Upper lobe of left lung (tissue), 6 donors: ENCODE measurements at places on chromosomes 5 and 9.
A peak's percentile ranks its signal among the peaks of the same experiment; 100 is the strongest.

GRCh38 chr5:80061547-80061946, 26.4 kb downstream of the THBS4 start:
- no peak for DNase-seq

- no peak for DNase-seq
These were observed 501.6 kb downstream of the CAAP1 start for GRCh38 chr9:26391036-26391435.

DNA sequence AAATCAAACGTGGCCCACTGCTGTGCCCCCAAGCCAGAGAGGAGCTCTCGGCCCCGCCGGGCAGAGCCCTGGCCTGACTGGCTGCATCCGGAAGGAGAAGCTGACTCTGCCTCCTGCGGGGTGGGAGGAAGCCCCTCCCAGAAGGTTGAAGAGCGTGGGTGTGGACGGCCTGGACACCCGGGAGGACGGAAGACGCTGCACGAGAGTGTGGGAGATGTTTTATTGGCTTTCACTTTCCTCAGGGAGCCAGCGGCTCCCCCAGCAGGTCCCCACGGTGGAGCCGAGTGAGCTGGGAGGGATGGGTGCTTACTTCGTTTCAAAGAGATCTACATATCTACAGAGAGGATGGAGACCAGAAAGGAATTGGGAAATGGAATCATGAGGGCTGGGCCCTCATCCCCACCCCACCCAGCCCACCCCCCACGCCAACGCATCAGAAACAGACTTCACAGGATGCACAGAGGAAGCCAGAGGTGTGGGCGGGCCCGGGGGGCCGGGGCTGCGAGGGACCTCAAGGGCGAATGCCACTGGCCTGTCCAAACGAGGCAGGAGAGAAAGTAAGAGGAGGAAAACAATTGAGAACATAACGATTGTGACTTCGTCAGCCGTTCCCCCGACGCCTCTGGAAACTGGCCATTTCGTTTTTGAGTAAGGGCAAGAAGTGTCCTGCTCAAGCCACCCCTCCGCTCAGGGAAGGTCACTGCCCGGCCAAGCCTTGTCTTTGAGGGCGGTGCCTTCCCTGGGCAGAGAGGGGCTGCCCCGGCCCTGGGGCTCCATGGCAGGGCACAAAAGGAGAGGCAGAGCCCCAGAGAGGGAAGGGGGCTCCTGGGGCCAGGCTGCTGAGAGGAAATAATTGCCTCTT, 32.1 kb downstream of the FAM163B start:
- peak; percentile 78 for DNase-seq

DNA sequence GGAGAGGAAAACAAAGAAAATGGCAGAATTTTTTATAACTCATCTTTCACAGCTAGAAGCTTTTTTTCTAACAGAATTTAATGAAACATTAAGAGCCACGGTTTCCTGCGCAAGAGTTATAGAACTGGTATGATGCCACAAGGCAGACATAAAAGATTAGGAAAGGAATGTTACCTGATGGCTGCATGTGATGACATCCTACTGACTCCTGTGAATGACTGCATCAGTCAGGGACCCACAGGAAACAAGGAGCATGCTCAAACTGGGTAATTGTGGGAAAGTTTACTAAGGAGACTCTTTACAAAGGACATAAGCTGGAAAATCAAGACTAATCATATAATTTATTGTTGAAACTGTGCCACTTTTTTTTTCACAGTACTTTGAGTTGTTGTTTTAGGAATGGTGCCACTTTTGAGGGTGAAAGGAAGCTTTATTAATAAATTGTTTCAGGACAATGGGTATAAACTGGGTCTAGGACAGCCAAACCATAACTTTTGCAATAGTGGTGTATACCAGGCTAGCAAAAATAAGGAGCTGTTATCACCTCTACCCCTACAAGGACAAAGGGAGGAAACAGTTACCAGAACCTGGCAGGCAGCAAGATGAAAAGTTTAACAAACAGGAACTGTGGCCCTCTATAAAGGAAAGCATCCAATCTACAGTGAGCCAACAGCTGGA, 5.1 kb upstream of the TSLP start:
- no peak for DNase-seq

DNA sequence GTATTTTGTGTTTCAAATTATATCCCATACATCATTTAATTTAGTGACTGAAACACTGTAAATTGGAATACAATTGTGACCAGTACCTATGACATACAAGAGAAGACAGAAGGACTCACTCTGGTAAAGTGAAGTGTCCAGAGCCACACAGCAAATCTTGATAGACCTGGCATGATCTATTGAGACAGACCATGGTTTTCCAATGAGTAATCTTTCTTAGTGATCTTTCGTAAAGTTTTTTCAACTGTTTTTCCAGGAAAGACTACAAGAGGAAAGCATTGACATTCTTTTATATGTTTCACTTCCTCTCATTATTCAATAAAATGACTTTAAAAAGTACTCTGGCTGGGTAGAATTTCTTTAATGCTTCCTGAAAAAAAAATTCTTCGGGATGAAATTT, 43.3 kb upstream of the ALDH1A1 start:
- no peak for DNase-seq

DNA sequence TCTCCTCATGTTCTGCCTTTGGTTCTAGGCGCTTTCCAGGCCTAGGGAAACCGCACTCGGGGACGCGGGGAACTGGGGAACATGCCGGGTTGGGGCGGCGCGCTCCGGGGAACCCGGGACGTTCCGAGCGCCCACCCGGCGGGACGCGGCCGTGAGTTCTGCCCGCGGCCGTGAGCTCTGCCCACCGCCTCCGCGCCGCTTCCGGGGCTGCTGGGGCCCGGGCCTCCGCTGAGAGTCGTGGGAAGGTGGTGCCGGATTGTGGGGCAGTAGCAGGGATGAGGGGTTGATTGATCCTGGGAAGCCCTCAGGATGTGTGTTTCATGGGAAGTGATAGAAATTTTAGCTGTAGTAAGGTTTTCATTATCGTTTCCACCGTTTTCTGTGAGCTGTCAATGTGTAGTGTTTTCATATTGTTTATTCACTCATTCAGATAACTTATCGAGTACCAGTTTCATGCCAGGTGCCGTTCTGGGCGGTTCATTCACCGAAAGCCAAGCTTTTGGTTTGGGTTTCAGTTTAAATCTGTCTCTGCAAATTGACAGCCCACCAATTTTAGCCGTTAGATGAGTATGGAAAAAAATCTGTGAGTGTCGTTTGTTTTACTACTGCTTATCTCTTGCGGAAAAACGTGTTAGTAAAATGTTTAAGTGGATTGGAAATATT, 657 bp downstream of the MTRR start:
- DNase-seq, result no peak

- DNase-seq, result no peak
These were observed 639.7 kb downstream of the CCDC171 start for GRCh38 chr9:16192403-16193017.

- no peak for DNase-seq
These were observed 117.1 kb downstream of the LHX2 start for GRCh38 chr9:124128568-124129166.

DNA sequence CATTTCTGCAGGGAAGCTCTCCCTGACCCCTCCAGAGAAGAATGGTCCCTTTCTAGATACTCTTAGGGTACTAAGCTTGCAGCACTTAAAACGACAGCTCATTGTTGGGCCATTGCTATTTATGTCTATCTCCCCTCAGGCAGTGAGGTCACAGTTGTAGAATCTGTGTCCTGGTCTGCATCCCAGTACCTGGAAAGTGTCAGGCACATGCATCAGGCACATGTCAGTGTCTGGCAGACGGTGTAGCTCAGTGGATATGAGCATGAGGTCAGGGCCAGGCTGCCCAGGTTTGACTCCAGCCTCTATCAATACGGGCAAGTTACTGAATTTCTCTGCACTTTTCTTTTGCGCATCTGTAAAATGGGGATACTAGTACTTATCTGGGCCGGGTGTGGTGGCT, 22.2 kb upstream of the EEIG1 start:
- DNase-seq, result no peak

DNA sequence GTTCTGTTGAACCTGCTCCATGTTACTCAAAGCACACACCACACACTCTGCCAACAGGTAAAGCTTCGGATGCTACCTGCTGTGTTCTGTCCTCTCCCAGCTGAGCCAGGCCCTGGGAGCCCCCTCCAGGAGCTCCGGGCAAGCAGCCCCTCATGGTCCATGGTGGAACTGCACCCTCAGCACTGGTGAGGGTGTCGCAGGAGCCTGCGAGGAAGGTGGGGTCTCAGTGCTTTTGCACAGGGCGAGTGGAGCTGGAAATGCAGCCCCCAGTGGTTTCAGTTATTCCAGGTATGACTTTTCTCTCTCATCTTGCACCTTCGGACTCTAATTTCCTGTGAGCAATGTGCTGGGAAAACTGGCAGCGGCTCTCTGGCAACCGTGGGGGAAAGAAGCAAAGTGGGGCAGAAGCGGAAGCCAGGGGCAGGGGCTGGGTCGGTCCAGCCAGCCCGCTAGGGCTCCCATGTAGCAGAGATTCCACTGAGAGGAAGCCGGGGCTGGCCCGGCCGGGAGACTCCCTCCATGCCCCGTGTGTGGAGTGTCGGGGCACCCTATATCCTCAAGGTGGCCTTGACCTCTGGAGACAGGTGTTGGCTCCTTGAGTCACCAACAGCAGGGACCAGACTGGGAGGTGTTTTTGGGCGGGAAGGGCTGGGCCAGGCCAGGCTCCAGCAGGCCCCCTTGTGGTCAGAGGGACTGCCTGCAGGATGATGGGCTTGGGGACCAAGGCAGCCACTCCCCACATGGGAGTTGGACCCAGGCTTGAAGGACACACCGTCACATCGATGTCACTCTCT, 75.6 kb upstream of the PRSS3 start:
- peak; percentile 68 for DNase-seq

GRCh38 chr5:56807679-56808078, 7.7 kb upstream of the MAP3K1 start:
- DNase-seq, result no peak

DNA sequence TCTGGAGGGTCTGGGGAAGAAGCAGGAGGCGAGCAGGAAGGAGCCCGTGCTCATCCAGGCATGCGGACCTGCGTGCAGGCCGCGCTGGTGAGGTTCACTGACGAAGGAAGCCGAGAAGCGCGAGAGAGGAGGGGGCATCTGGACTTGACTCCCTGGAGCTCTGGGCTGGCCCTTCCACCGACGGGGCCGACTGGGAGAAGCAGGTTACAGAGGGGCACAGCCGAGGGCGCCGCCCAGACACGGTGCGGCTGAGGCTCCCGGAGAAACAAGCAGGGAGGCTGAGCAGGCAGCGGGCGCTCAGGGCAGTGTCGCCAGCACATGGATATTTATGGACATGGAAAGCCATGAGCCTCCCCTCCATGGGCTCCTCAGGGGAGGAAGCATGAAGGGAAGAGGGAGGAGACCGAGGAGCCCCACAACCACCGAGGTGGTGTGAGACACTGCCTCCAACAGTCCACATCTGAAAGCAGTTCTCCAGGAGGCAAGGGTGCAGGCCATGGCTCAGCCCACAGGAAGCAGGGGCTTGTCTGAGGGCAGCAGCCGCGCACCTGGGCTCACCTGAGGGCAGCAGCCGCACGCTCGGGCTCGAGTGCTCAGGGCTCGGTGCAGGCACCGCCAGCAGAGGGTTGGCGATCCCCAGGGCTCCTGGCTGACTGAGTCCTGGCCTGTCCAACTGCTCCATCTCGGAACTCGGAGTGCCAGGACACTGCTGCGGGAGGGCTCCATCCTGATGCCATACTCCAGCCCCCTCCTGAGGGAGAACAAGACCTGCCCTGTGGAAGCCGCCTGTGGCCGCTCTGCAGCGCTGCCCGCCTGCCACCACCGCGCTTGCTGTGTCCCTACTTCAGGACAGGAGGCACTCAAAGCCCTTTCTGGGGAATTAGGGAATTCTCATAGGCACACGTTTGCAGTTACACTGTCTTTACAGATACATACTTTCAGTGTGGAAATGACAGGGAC, 15.7 kb upstream of the INPP5E start:
- no peak for DNase-seq

GRCh38 chr5:96794757-96795156, 13.0 kb downstream of the ERAP1 start:
- DNase-seq, result no peak

GRCh38 chr5:669842-670395, 23.2 kb downstream of the TPPP start:
- DNase-seq, result peak; percentile 86

- peak; percentile 90 for DNase-seq
These were observed at the start of gene TERT for GRCh38 chr5:1294835-1295649. TSS of gene TERT (minus strand) at chr5:1295068. CDS start at chr5:1294989, 79 bp downstream.

DNA sequence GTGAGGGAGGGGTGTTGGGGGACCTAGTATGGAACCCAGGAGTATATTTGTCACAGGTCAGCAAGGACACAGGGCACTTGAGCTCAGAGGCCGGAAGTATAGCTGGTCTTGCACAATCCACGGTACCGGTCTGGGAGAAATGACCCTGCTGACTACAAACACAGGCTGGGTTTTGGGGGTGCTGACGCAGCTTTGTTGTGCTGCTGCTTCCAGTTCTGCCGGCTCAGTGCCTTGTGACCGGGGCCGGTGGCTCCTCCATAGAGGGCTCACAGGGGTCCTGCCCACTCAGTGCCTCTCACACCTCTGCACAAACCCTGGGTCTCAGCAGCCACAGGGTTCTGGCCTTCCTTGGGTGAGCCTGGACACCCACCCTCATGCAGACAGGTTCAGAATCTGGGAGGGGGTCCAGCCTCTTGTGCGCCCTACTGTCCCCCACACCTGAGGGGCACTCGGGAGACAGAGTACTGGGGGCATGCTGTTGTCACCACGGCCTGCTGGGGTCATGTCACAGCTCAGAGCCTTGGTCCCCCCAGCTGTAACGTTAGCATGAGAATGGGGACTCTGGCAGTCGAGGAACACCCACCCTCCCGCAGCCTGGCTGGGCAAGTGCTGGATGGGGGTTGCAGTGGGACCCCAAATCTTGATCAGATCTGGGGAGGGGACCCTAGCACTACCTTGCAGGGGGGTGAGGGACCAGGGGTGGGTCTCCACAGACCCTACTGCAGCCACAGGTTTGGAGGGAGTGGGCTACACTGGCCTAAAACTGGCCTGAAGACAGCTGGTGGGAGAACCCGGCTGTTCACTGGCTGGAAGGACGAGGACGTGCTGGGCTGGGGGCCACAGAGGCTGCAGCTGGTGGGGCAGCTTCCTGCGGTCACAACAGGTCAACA, 17.7 kb downstream of the NINJ1 start:
- no peak for DNase-seq

DNA sequence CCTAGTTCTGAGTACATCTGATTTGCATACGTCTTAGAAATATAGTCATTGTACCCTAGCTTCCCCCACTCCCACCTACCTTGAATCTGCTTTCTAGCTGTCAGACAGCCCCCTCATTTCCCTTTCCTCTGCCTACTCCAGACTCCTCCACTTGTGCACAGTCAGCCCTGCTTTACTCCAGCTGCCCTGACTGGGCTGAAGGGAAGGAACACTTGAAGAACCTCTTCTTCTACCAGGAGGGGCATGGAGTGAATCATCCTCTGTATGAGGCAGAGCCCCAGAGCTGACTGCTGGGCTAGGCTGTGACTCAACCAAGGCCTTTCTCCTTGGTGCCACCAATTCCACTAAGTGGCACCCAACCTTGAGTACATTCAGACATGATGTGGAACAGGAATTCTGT, 18.1 kb upstream of the ZFR start:
- DNase-seq, result no peak

- DNase-seq, result no peak
These were observed 3.9 kb downstream of the MAP3K1 start for GRCh38 chr5:56819060-56819881.
